ENCODE measurements at places on chromosomes 13 and 19.

DNA sequence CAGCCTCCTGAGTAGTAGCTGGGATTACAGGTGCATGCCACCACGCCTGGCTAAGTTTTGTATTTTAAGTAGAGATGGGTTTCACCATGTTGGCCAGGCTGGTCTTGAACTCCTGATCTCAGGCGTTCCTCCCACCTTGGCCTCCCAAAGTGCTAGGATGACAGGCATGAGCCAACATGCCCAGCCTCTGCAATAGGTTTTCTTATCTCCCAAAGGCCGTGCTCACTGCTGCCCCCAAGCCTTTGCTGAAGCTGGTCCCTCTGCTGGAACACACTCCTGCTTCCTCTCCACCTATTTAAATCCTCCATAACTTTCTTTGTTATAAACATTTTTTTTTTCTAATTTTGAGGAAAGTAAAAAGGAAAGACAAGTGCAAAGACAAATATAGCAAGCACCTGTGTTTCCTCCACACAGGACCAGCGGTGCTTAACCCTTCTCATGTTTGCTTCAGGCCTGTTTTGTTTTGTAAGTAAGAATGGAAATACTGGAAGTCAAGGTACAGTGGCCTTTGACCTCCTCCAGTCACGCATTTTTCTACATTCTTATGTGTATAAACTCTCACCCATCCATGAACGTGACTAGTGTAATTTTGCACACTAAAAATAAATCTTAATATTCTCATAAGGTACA is 14.5 kb upstream of the TNFAIP8L1 start:
- DNase-seq, result peak; percentile 73

GRCh38 chr19:52214241-52214640 is 24.4 kb downstream of the PPP2R1A start:
- no peak for DNase-seq

DNA sequence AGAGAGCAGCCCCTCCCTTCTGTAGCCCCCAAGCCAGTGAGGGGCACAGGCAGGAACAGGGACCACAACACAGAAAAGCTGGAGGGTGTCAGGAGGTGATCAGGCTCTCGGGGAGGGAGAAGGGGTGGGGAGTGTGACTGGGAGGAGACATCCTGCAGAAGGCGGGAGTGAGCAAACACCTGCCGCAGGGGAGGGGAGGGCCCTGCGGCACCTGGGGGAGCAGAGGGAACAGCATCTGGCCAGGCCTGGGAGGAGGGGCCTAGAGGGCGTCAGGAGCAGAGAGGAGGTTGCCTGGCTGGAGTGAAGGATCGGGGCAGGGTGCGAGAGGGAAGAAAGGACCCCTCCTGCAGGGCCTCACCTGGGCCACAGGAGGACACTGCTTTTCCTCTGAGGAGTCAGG is 4.2 kb downstream of the KLK3 start:
- DNase-seq, result peak; percentile 63

DNA sequence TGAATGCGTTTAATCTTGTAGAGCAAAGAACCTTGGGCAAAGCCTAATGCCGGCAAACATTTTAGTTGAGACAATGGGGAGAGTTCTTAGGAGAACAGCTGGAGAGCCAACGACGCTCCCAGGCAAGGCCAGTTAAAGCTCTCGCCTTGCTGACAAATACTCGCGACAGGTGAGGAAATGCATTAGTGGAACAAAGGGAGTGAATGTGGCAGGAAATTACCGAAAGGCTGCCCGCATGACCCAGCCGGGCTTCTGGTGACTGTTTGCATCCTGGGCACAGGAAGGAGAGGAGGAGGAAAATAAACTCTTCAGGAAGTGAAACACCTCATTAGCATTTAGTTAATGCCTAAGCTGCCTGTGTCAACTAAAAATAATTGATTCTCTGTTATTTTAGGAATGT is 74.6 kb downstream of the SHISA2 start:
- peak; percentile 93 for DNase-seq

GRCh38 chr13:91774397-91774796 is 376.0 kb downstream of the GPC5 start:
- peak; percentile 2 for DNase-seq

GRCh38 chr13:102564564-102564963 is 32.2 kb upstream of the TPP2 start:
- DNase-seq, result no peak

DNA sequence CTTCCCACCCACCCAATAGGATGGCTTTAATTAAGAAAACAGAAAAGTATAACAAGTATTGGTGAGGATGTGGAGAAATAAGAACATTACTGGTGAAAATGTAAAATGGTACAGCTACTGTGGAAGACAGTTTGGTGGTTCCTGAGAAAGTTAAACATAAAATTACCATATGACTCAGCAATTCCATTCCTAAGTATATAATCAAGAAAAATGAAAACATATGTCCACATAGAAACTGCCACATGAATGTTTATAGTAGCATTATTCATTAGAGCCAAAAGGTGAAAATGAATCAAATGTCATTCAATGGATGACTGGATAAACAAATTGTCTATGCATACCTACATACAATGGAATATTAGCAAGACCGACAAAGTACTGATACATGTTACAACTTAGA is 16.9 kb downstream of the DZIP1 start:
- no peak for DNase-seq

GRCh38 chr19:30227012-30227621 is 145.1 kb upstream of the ZNF536 start:
- peak; percentile 63 for DNase-seq

DNA sequence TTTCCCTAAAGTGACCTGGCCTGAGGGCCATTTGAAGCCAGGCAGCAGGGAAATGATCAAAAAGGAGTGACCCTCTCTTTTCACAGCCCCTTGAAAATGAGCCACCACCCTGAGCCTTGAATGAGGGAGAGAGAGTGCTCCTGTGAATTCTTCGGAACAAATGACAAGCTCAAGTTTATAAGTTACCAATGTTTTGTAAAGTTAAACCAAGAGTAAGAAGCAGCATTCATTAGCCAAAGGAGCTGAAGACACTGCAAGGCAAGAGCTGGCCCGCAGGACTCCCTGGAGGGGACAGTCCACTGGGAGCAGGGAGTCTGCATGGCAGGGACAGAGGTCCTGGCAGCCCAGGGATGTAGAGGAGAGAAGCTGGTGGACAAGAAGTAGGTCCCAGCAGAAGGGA is 16.7 kb upstream of the CCNP start:
- DNase-seq, result no peak

DNA sequence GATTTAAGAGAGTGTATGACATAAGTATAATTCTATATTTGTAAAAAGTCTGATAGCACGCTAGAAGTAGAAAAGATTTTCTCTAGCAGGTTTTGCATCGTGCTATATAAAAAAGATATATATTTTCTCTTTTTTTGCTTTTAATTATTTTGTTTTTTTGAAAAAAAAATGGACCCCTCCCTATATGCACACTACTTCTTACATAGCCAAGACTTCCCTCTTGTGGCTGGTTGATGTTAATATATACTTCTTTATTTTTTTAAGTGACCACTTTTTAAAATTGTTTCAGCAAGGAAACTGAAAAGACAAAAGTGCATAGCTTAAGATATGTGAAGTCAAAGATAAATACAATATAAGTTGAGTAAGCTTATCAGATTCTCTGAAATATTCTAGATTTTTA is 1202.8 kb downstream of the DIAPH3 start:
- peak; percentile 45 for DNase-seq

GRCh38 chr19:18853755-18854427 is 22.1 kb downstream of the UPF1 start:
- no peak for DNase-seq

- DNase-seq, result peak; percentile 27
Observed at GRCh38 chr13:105918842-105919741, 616.4 kb downstream of the EFNB2 start.

DNA sequence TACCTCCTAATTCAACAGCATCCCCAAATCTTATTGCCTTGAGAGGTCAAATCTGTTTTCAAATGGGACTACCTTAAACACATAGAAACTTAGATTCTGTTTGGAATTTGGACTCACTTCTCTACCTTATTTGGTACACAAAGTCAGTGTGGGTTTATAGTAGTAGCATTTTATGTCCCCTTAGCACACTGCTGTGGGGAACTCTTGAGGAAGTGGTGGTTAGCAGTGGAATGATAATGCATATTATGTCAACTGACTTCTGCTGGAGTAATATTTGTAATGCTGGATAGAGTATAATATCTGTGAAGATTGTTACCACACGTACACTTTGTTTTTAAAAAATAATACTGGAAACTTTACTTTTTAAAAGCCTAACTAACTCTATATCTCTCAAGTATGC is 386.3 kb downstream of the NDFIP2 start:
- no peak for DNase-seq

DNA sequence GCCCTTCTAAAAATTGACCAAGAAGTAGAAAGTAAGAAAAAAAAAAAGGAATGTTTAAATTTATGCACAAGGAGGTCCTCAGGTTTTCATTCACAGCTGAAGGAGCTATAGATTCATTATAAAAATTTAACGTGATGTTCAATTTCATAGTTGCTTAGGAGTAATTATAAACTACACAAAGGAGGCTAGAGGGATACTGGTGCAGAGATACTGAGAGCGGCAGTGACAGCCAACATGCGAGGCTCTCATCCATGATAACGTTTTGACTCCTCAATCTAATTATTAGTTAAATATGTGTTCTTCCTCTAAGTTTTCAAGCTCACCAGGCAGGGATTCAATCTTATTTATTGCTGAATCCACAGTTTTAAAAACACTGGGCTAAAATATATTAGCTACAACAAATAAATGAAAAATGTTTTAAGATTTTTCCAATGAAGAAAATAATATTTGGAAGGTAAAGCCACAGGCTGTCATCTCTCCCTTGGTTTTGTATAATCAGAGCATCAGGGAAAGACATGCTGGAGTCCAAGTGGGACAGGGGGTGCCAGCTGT is 49.8 kb upstream of the TRPC4 start:
- DNase-seq, result no peak

GRCh38 chr19:46487178-46487801 is 8.4 kb downstream of the PNMA8B start:
- peak; percentile 53 for DNase-seq

DNA sequence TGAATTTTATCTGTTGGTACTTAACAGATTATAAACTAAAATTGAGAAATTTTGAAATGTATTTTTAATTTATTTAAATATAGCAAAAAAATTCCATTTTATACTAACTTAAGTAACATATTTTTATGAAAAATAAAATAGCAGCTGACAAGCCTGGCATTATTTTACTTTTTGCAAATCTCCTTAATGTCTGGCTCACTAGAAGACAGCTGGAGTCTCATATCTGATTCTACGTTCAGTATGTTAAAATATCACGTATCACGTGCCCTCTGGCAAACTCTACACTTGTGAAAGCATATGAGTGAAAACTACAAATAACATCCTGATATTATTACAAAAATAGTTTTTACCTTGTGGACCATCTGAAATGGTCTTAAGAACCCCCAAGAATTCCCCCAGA is 513.2 kb upstream of the NBEA start:
- DNase-seq, result no peak

GRCh38 chr13:101486708-101487437 is 34.4 kb downstream of the ITGBL1 start:
- no peak for DNase-seq

DNA sequence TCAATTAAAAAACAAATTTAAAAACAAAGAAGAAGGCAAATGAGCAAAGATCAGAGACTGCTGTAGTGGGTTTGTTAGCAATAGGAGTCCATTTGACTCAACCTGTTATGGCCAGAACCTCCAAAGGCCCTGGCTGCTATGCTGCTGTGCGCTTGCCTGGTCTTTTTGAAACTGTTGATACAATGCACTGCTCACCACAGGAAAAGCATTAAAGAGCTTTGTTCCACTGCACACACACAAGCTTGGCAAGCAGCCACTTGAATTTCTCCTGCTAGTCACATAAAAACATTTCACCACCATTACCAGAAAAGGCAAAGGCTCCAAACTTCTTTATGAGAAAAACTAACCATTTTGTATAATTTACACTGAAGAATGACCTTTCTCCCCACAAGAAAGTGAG is 132.2 kb downstream of the FREM2 start:
- no peak for DNase-seq

DNA sequence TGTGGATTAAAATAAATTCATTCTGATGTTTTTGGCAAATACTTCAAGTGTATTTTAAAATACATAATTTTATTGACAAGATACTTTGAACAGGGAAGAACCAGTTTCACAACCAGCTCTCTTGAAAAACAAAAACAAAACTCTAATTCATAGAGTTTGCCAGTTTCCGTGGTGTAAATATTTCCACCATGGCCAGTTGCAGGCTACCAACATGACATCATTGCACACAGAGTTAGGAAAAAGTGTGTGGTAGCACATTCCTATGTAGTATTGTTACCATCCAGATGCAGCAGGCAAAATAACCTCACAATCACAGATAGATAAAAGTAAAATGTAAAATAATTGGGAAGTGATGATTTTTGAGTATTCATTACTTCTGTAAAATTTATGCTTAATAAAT is 7.7 kb upstream of the RNF113B start:
- DNase-seq, result no peak

DNA sequence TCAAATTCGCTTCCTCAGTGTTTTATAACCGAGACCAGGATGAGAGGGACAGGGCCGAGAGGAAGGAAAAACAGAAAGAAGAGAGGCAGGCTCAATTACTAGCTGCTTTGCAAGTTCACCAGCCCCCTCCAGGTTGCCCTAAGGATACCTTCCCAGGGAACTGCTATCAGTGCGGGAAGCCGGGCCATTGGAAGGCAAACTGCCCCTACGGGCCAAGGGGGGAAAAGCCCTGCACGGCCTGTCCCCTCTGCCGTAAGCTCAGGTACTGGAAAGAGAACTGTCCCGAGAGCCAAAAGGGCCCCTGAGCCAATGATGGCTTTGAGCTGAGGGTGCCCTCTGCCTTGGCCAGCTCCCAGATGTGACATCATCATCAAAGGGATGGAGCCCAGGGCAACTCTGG is 3.2 kb upstream of the ERVV-1 start:
- peak; percentile 90 for DNase-seq

GRCh38 chr19:2969104-2969504 is 8.3 kb upstream of the TLE6 start:
- no peak for DNase-seq

DNA sequence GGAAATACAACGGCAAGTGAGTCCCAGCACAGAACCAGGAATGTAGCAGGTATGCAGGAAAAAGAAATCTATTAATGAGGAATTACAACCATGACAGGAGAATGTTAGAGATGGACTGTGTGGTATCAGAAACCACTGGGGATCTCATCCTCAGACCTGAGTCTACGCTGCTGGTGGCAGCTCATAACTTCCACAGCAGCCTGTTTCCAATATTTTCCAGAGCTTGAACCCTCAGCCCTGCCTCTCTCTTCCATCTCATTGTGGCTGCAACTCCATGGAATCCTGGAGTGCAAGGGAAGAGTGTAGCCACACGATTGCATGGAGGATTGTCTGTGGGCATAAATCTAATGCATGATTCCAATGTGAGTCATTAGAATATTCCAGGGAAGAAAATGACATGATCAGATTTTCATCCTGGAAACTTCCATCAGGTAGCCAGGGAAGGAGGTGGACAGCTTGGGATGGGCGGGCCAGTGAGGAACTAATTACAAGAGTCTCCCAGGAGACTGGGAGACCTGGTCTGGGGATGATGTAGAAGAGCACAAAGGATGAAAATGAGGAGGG is 14.9 kb downstream of the PLA2G4C start:
- DNase-seq, result no peak
